Stimulated activated CD8-positive, alpha-beta memory T cell treated with anti-CD3 and anti-CD28 coated beads, Interleukin-15, amount 100 ng/mL, for 24 hours (primary cell): ENCODE measurements at places on chromosomes 7 and 10.

GRCh38 chr10:86401588-86402282 lies 35.1 kb upstream of the GRID1 start:
- no peak for DNase-seq

- no peak for DNase-seq
These were observed 6.7 kb downstream of the PNLIPRP2 start for GRCh38 chr10:116627386-116627933.

DNA sequence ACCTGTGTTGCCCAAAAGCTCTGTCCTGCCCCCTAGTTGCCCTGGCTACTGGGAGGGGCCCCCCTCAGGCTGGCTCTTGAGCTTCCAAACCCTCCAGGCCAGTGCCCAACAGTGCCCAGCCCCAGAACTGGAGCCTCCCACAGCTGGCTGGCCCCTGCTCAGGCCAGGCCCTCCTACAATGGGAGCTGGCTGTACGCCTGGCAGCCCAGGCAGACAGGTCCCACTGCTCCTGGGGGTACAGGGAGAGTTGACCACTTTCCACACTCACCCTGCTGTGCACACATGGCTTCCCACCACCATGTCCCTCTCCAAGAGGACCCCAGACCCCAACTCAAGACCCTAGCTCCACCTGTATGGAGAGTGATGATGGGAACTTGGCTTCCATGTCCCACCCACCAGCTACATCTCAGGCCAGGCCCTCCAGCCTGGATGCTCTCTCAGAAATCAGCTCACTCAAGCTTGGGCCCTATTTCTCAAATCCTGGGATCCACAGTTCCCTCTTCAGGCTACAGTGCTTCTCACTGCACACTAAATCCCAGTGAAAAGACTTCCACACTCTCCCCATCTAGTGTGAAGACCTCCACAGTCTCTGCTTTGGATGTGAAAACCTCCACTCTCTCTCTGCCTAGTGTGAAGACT lies 92.6 kb downstream of the OAT start:
- DNase-seq: no peak

GRCh38 chr7:73342645-73343044 lies 14.7 kb downstream of the FKBP6 start:
- no peak for DNase-seq

DNA sequence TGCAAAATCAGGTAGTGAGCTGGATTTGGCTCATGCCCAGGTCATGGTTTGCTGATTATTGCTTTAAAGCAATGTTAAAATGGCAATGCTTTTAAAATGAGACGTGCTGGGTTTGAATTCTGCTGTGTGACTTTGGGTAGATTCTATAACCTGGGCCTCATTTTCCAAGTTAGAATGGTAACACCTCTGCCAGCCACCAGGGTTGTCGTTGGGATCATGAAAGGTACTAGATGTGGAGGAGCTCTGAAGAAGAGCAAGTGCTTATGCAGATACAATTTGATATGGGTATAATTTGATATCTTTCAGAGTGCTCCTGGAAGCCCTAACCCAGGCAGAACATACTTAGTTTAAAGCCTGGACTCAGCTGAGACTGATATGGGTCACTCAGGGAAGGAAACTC lies 60.0 kb downstream of the EVX1 start:
- no peak for DNase-seq

GRCh38 chr10:74786126-74786525 lies 40.3 kb upstream of the KAT6B start:
- no peak for DNase-seq

- no peak for DNase-seq
These were observed 148.4 kb upstream of the AHR start for GRCh38 chr7:17150018-17150417.

DNA sequence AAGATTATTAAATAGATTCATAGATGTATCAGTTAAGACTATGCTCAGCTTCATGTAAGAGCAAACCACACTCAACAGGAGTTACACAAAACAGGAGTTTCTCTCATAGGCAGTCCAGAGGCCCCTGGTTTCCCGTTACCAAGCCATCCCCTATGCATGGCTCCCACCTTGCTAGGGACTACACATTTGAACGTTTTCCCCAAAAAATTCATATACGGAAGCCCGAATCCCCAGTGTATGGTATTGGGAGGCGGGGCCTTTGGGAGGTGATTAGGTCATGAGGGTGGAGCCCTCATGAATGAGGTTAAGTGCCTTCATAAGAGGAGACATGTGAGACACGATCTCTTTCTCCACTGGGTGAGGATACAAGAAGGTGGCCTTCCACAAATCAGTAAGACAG lies 29.1 kb downstream of the RSU1 start:
- DNase-seq: no peak

DNA sequence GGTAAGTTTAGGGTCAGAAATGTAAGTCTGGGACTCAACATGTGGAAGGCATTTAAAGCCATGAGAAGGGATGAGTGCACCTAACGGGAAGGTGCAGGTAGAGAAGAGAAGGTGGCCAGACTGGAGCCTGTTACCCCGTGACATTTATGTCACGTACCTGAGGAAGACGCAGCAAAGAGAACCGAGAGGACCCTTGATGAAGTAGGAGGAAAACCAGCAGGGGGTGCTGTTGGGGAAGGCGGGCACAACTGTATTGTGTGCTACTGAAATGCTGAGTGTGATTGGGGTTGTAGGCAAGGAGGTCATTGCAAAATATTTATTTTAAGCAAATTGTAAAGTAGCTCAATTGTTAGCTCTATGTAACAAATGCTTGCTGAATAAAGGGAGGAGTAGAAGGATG lies 338.2 kb upstream of the PRKCQ start:
- peak; percentile 49 for DNase-seq

DNA sequence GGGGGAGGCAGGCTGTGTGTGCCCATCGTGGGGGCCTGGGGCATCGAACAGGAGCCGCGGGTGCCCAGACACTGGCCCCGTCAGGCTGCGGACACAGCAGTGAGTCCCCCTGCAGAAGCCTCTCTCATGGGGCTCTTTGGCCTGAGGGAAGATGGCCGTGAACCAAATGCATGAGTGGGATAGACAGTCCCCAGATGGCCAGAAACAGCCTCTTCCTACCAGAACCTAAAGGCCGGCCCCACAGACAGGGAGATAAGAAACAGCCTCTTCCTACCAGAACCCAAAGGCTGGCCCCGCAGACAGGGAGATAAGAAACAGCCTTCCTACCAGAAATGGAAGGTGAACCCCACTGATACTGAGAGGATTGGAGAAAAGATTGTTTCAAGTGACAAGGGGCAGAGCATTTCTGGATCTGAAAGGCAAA lies 16.6 kb downstream of the IDI2 start:
- DNase-seq: no peak

DNA sequence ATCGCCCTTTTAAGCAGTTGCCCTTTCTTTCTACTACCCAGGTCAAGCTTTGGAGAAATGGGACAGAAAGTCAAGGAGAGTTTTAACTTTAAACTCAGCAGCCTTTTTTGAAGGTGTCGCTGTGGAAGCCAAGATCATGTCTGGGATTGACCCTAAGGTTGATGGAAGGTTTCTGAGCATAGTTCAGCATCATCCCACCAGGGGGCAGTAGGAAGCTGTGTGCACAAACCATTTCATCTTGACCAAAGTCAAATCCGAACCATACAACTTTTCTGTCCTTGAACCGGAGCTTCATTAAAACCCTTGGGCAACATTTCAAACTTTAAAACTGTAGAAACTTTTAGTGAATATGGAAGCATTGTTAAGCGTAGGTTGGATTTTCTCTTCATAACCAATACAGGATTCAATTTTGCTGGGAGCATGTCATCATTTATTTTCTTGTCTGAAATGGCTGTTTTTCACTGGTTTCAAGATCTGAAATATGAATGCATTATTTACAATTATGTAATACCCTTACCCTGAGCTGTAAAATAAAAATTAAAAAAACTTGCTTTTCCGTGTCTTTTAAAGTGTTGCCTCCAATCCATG lies 214.4 kb upstream of the KIAA1217 start:
- DNase-seq: no peak

- no peak for DNase-seq
These were observed 99.0 kb downstream of the SRPK2 start for GRCh38 chr7:105289704-105290103.

DNA sequence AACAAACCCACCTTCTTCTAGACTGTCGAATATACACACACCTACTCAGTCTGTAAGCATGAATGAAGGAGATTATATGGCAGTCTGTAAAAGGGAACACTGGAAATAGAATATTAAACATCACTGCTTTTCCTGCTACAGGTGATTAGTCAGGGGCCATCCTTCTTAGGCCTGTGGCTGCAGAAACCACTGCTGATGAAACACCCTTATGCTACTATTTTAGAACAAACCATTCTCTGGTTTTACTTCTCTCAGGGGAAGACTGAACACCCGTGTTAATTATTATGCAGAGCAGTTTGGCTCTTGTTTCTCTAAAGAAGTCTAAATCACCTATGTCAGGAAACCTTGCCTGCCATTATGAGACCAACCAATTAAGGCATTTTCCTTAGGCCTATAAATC lies 351.1 kb upstream of the KLF6 start:
- no peak for DNase-seq

DNA sequence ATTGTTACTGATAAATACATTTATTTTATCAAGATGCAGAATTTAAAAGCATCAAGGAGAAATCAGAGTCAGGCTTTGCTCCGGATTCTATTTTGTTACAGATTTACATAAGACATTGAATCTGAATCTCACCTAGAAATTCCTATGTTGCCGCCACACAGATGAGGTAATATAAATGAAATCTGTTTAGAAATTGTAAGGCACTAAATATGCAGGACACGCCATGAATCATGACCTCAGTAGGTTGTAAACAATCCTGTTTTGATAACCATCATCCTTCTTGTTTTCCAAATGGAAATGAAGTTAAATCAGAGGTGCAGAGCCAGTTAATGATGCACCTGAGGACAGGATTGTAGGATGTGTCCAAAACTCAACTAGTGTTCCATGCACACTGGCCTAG lies 778.0 kb downstream of the MAGI2 start:
- no peak for DNase-seq

DNA sequence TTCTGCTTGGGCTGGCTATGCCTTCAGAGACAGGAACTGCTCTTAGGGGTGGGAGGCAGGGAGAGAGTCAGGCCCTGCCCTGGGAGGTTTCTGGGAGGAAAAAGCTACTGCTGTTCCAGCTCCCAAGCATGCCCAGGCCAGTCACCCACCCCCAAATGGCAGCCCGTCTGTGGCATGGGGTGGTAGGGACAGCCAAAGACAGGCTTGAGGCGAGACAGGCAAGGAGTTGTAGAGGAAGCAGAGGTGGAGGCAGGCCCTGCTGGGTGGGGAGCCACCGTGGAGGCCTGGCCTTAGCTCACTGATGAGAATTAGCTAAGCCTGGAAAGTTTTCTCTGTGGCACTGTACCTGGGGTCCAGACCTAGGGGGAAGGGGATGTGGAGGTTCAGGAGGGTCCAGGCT lies 6.6 kb upstream of the SAMD8 start:
- no peak for DNase-seq

- DNase-seq: no peak
These were observed 67.8 kb downstream of the PTEN start for GRCh38 chr10:87930934-87931835.

- no peak for DNase-seq
These were observed 1050.6 kb downstream of the NRG3 start for GRCh38 chr10:82925547-82925946.

- DNase-seq: no peak
These were observed 55.0 kb downstream of the TRIM24 start for GRCh38 chr7:138515001-138515528.

- DNase-seq: no peak
These were observed 126.9 kb downstream of the VIPR2 start for GRCh38 chr7:159017741-159018140.

DNA sequence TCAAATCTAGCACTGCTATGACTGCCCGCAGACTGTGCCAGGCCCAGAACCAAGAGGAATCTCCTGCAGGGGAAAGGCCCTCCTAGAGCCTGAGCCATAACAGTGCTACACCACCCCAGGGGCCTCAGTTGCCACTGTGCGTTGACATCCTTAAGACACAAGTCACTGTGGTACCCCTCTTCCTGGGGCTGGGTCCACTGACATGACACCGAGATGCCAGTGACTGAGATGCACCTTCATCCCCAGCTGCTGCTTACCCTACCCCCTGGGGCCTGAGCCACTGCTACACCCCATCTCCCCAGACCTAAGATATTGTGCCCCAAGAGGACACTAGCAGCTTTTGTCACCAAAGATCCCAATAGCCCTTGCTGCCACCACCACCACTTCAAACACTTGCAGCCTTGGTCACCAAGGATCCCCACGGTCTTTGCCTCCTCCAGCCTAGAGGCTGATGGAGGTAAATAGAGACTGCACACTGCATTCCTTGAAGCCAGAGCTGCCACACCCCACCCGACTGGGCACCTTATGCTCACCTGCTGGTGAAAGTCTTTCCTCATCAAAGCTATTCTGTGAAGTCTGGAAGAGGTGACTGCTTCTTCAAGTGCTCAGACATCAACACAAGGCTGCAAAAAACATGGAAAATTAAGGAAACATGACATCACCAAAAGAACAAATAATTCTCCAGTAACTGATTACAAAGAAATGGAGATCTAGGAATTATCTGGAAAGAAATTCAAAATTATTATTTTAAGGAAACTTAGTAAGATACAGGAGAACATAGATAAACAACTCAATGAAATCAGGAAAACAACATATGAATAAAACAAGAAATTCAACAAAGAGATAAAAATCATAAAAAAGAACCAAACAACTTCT lies 40.4 kb upstream of the SHH start:
- DNase-seq: no peak

- no peak for DNase-seq
These were observed 184.0 kb upstream of the ADO start for GRCh38 chr10:62620491-62620890.

GRCh38 chr7:25500393-25500921 lies 272.2 kb upstream of the NPVF start:
- no peak for DNase-seq

DNA sequence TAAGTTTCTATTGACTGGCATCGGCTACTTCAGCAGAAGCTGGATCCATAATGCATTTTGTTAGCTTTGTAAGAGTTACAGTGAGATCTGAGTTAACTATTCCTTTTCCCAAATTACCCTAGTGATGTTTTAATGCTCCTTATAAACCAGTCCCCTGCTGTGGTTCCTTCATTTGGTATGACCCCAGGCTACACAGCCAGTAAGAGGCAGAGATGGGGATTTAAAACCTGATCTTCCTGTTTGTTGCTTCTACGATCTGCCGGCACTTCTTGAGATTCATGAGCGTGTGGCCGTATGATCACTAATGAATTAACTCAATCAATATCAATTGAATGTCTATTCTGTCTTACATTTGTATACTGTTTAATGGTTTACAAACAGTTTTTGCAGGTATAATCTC lies 86.1 kb downstream of the CACNB2 start:
- no peak for DNase-seq

DNA sequence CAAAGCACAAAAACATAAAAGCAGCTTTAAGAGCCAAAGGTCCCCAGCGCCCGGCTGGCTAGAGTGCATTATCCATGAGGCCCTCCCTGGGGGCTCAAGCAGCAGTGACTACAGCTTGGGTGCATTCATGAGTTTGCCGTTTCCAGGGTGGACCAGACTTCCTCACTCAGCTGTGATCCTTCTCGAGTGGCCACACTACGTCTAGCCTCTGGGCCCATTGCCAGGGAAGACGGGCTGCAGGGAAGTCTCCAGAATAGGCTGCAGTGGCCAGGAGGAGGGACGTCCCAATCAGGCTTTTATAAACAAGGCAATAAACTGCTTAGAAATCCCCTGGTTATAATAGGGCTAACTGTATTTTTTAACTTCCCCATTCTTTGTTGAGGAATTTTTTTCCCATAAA lies 89.4 kb upstream of the C1QL3 start:
- no peak for DNase-seq
